Activated naive CD4-positive, alpha-beta T cell (primary cell): ENCODE measurements at places on chromosomes 6 and 20.

GRCh38 chr6:138293428-138294395 lies 75.4 kb upstream of the PBOV1 start:
- no peak for DNase-seq

GRCh38 chr6:22583927-22584326 lies 14.6 kb downstream of the HDGFL1 start:
- no peak for DNase-seq

DNA sequence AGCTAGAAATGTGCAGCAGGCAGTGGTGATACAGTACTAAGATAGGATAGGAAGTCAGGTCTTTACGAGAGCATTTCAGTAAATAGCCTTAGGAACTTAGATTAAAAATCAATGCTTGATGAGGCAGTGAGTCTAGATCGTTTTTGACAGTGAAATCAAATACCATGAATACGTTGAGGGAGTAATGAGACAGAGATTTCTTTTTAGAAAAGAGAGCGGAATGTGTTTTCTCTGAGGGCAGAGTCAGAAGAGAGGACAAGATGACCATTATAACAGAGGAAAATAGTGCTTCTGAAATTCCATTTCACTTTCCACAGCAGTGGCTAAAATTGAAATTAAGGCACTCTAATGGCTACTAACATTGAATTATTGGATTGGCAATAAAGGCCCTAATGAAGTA lies 339.6 kb downstream of the UTRN start:
- DNase-seq, result no peak

DNA sequence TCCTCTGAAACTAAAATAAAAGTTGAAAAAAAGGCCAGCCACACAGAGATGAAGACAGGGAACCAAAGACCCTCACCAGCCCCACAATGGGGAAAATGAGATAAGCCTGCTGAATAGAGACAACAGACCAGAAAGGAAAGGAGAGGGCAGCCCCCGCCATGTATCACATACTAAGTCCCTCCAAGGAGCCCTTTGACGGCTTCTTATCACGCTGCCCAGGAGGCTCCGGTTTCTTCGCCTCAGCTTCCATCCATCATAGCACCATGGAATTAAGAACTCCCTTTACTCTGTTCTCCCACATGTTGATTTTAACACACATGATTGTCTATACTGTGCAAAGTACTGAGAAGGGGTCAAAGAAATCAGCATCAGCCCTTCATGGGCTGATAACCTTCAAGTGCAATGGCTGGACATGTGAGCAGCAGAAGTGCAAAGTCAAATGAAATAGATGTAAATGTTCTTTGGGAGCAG lies 54.9 kb downstream of the MAP3K5 start:
- DNase-seq, result no peak

- no peak for DNase-seq
Observed at GRCh38 chr6:5493806-5494205, 232.5 kb downstream of the FARS2 start.

DNA sequence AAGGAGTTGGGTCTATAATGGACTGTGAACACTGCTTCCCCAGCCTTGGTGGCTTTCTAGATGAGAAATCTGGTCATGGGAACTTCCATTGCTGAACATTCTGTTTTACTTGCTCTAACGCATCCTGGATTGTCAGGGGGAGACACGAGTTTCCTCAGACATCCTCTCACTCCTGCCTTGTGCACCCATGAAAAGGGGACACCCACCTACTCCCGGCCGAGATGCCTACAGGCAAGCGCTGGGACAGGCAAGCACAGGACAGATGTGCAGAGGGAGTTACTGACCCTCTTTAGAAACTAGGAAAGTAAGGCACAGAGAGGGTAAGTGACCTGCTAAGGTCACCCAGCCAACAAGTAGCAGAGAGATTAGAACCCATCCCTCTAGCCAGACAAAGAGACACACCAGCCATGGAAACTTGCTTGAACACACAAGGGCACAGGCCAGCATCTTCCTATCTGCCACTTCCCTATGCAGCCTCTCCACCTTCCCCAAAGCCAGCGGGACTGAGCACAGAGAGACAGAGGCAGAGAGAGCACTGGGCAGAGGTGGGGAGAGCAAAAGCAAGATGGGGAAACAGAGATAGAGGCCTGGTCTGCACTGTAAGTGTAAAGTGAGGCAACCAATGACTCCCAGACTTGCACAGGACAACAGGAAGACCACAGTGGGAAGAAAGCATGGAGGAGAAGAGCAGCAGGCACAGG lies 845 bp upstream of the SFTA2 start:
- no peak for DNase-seq

DNA sequence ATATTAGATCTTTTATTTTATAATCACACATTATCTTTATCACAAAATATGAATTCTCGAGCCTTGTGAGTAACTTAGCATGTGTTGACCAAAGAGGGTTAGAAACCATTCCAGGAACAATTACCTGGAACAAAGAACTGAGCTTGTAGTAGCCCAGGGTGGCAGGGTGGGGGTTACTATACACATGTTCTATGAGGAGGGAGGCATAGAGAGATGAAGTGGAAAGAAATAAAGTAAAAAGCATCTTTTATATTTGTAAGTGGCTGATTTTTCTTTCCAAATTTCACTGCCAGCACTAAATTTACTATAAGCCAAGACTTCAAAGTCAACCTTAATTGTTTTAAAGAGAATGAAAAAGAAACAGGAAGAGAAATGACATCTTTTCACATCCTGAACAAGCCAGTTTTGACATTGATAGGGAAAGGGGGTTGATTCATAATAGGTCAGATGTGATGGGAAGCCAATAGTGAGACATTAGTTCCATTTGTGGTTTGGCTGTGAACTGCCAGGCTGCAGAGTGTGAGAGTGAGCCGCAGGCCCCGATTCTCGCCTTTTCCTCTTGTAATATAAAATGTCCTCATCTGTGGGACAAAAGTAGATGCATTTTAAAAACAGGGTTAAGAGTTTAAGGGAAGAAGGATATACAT lies 52.7 kb upstream of the MYB start:
- DNase-seq, result no peak

- no peak for DNase-seq
Observed at GRCh38 chr6:146027586-146028251, 1.1 kb upstream of the GRM1 start.

DNA sequence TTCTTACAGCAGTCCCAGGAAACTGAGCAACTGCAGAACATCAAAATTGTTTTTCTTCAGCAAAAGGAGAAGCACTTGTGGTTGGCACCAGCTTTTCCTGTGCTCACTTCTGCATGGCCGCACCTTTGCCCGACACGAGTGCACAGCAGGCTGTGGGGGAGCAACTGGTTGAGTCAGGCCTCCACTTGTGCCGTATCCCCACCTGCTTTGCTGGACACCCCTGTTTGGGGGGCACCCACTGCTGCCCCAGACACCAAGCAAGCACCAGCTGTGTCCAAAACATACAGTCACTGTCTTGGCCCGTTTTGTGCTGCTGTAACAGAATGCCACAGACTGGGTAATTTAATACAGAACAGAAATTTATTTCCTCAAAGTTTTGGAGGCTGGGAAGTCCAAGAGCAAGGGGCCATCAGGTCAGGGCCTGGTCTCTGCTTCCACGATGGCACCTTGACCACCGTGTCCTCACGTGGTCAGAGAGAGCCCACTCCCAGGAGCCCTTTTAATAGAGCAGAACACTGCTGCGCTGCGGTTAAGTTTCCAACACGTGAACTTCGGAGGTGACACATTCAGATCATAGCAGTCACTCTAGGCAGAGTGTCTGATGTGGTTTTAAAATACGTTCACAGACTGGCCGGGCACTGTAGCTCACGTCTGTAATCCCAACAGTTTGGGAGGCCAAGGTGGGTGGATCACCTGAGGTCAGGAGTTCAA lies 8.7 kb upstream of the GMEB2 start:
- DNase-seq, result peak; percentile 67

DNA sequence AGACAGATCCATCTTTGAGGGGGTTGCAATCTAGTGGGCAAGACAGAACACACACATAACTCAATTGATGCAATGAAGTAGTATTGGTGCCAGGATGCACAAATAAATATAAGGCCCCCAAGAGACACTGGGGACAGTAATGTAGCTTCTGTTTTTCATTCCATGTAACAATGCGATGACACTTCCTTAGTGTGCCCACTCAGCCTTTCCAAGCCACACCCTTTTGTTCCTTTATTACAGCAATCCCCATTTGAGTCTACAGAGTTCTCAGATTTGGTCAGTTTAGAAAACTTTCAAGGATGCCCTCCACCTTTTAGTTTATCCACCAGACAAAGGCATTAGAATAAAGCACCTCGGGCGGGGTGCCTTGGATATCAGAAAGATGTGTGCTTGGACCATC lies 15.5 kb downstream of the TGM3 start:
- DNase-seq, result no peak

- DNase-seq, result no peak
Observed at GRCh38 chr6:54681267-54681666, 165.3 kb upstream of the FAM83B start.

GRCh38 chr6:109687271-109687761 lies 3.7 kb downstream of the AK9 start:
- no peak for DNase-seq

DNA sequence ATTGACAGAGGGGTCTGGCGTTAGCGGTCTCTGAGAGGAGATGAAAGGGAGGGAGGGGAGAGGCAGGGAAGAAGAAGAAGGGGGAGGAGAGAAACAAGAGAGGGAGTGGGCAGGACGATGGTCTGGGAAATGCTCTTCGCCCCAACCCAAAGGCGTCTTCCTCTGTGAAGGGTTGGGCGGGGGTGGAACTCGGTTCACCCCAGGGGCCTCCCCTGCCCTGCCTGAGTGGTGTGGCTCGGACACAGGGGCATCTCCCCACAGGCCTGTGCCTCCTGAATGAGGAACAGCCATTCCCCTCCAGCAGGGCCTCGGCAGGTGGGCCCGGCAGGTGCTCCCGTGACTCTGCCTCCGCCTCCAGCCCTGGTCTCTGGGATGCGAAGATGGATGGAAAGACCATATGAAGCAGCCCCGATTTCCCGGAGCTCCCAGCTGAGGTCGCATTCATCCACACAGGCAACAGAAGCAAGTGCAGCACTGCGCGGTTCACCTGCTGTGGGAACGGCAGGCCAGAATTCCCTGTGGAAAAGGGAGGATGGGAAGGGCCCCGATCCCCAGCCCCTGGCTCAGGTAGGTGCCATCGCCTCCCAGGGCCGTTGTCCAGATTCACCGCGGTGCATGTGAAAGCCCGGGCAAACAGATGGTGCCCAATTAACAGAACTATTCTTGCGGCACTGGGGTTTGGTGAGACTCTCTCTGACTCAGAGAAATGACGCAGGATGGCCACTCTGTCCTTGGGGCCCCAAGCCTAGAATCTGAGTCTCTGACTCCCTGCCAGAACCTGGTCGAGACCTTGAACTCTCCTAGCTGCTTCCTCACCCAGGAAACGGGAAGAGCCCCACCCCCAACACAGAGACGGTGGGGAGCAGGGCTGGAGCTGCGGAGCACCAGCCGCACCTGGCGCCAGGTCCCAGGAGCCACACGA lies 29.4 kb upstream of the RPS6KA2 start:
- DNase-seq, result no peak

DNA sequence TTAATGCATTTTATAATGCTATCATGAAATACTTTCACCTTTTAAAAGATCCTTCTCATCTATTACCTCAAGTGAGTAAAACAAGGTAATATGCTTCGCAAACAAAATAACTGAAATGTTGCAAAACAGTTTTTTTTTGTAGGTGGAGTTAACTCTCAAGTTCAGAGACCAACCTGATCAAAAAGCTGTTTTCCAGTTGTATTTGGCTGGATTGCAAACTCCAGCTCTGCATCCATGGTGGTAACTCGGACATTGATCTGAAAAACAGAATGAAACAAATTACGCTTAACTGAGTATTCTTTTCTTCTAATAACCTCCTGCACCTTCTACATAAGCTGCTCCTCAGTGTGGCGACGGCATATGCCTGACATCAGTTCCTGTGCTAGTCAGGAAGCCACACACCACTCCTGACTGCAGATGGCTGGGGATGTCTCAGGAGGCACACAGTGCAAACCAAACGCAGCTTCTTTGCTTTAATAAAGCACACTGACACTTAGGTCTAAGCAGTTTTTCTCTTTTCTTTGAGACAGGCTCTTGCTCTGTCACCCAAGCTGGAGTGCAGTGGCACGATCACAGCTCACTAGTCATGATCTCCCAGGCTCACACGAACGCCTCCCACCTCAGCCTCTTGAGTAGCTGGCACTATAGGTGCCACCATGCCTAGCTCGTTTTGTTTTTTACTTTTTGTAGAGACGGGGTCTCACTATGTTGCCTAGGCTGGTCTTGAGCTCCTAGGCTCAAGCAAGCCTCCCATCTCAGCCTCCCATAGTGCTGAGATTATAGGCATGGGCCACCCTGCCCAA lies 29.9 kb downstream of the EZR start:
- DNase-seq, result peak; percentile 51

DNA sequence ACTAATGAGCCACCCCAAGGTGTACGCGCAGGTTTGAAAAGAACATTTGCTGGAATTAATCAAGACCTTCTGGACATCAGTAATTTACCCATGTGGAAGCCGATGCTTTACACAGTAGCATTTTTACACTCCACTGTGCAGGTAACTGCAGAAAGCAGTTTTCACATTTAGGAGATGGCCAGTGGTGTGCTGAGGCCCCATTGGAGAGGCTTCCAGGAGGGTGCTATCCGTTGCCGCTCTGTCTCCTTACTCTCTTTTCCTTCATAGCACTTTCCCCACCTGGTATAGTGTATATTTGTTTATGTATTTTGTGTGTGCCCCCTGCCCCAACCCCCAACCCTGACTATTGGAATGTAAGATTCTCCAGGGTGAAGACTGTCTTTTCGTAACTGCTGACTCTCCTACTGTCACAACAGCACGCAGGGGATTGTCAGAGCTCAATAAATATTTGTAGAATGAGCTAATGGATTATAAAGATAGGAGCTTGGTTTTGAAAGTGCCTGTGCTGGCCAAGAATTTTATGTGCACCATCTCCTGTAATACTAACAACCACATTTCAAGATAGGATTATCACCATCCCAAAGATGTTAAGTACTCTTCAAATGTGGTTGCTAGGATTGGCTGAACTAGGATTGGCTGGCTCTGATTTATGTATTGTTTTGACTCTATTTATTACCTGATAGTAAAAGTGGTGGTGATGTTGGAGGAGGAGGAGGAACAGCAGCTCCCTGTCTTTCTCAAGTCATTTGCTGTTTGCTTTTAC lies 74.0 kb upstream of the GLP1R start:
- no peak for DNase-seq

DNA sequence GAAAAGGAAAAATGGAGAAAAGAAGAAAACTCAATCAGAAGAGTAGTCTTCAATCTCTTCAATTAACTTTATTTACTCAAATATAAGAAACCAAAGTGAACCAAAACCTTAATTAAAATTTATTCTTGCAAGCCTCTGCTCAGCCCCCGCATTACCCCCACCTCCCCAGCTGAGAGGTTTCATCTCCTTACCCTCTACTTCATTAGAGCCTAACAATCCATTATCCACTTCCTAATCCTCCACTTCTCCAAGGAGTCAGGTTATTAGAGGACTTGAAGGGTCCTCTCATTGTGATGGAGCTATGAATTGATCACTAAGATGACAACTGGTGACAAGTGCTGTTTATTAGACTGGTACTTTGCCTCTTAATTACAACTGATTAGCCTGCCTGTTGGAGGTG lies 956.5 kb downstream of the TFAP2A start:
- DNase-seq, result no peak

GRCh38 chr6:161218222-161218621 lies 55.6 kb downstream of the AGPAT4 start:
- DNase-seq, result no peak

- no peak for DNase-seq
Observed at GRCh38 chr6:47669684-47670513, 28.5 kb upstream of the ADGRF4 start.
